ENCODE measurements at places on chromosomes 5 and 9.

GRCh38 chr9:6440405-6440804 is 27.4 kb downstream of the UHRF2 start:
- DNase-seq = no peak

DNA sequence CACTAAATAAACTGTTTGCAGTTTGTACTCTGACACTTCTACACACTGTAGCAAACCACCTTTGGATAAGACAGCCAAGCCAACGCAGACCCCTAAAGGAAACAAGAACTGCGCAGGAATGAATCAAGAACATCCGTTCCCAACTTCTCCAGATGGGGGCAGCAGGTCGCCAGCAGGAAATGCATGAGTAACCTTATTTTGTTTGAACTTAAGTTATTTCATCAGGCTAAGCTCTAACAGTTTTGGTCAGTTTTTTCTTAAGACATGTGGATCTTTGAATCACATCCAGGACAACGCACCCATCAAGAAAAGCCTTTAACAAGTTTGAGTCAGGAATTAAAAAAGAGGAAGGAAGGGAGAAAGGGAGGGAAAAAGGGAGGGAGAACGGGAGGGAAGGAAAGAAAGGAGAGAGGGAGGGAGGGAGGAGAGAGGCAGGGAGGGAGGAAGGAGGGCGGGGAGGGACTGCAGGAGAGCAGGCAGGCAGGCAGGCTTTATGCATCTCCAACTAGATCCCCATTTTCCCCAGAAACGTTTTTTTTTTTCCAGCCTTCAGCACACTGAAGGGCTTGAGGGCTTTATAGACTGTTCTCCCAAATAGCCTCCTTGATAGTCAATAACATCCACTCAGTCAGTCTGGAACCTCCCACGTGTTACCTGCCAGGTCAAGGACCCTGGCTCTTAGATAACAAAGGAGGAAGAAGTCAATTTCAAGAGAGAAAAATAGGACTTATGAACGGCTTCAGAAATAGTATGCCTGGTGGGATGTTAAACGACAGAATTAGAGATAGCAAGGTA is 22.2 kb downstream of the BHMT start:
- peak; percentile 81 for DNase-seq

GRCh38 chr5:151007430-151008209 is 12.8 kb upstream of the GPX3 start:
- no peak for DNase-seq

- DNase-seq = no peak
Observed at GRCh38 chr5:36277521-36278176, 24.1 kb downstream of the RANBP3L start.

DNA sequence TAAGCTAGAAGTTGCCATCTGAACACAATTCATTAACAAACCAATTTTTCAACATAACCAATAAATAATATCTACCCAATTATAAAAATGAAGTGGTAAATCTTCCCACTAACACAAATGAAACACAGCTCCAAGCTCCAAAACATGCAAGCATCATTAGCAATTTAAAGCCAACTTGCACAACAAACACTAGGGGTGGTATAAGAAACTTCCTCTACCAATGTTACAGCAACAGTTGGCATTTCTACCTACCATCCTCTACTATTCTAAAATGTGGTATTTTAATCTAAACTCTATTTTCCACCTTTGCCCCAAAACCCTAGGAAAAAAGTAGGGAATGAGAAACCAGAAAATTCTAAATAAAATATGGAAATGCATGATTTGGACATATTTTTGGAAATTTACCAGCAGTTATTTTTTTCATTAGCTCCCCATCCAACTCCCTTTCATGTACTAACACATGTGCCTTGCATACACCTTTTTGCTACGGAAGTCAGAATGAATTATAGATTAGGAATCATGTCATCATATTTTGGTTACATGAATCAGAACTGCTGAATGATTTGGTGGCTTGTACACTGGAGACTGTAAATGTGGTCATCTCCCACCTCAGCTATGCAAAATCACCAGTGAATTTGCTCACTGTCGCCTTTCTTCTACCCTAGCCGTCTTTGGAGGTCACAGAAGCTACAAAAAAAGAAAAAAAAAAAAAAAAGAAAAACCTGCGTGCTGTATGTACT is 4.1 kb downstream of the NR6A1 start:
- DNase-seq = no peak

DNA sequence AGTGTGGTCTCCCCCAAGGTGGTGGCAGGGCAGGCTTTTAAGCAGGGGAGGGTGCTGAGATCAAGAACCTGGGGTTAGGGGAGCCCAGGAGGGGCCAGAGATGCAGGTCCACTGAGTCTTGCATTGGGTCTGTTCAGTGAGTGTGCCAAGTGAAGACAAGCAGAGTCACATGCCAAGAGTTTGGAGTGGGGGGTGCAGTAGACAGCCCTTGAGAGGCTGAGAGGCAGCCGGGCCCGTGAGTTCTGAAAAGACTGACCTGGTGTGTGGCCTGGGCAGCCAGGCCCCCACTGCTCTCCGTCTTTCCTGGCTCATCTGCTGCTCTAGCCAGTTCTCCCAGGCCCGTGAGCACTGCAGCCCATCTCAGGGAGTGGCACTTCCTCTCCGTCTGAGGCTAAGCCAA is 120.0 kb downstream of the DAB2IP start:
- no peak for DNase-seq

DNA sequence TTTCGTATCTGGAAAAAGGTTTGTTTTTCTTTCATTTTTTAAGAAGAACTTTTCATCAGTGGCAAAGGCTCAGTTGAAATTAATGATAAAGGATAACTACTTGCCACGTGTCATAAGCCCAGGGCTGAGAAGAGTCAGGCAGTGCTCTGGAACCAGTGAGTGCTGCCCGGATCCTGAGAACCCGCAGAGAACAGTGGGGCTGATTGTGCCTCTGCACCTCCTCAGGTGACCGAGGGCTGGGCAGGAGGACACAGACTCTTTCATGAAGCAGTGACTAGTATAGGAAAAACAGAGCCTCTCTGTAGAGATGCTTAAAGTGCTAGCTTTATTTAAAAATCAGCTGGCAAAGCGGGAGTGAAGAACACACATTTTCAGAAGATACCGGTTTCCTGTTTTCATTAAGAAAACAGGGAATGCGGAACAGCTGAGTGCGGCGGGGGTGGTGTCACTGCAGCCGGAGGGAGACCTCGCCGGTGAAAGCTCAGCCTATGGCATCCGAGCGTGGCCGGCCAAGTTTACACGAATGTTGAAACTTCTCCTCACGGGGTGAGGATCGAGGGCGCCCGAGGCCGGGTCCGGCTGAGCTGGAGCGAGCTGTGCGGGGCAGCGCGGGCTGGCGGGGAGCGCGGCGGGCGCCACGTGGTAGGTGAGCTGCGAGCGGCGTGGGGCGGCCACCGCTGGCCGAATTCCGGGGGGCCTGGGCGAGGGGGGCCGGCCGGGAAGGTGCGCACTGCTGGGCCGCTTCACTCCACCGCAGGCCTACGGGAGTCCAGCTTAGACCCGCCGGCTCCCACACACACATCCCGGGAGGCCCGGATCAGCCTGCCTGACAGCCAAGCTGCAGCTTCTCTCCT is 134.7 kb upstream of the DMRT1 start:
- no peak for DNase-seq

DNA sequence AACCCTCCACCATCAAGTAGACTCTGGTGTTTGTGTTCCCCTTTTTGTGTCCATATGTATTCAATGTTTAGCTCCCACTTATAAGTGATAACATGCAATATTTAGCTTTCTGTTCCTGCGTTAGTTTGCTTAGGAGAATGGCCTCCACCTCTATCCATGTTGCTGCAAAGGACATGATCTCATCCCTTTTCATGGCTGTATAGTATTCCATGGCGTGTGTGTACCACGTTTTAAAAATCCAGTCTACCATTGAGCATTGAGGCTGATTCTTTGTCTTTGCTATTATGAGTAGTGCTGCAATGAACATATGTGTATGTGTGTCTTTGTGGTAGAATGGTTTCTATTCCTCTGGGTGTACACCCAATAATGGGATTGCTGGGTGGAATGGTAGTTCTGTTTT is 140.1 kb downstream of the BASP1 start:
- DNase-seq = no peak

GRCh38 chr5:51987239-51987638 is 604.0 kb downstream of the ISL1 start:
- no peak for DNase-seq

- no peak for DNase-seq
Observed at GRCh38 chr5:113490317-113490716, 2.1 kb upstream of the MCC start.

DNA sequence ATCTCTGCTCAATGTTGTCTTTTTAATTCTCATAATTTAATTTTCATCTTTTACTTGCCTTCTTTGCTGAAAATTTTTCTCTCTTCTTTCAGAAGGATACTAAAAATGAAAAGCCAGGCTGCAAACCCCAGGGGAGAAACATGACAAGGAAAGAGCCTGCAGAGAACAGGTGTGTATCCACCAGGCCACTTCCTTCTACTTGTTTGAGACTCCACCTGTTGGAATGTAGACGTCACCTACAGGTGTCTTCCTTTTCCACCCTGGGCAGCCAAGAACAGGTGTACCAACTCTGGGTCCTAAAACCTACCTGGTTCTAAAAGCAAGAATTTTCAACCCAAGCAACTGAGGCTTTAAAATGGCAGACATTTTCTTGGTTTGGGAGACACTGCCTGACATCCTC is 166.8 kb downstream of the ATP10B start:
- no peak for DNase-seq

DNA sequence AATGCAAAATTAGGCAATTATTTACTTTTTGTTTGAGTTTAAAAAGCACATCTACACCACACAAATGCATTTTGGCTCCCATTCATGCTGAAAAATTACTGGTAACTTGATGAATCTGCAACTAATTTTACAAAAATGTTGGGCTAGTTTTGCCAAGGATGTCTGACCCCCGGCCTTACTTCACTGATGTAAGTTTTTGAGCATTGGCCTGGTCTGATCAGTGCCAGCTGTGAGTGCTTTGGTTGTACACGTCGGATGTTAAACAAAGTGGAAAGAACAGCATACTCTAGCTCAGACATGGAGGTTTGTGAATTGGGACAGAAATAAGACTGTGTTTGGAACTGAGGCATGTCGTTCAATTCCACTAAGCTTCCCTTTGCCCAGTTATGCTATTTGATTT is 1044.2 kb downstream of the TLE4 start:
- DNase-seq = no peak

DNA sequence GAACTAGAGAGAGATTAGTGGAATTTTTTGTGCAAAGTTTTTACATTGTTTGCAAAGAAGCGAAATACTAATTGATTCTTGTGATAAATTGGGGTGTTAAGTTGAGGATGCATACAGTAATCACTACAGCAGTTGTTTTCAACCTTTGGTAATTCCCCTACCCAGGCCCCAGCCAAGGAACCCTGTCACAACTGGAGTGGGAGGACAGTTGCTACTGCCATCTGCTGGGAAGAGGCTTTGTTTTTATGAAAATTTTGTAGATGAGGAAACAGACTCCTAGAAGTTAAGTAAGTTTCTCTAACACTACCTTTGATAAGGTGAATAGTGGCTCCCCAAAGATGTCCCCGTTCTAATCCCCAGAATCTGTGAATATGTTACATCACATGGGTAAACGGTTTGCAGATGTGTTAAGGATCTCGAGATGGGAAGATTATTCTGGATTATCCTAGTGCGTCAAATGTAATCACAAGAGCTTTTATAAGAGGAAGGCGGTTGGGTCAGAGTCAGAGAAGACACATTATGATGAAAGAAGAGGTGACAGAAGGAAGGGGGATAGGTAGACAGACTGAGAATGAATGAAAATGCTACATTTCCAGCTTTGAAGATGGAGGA is 34.0 kb upstream of the PPP1R2B start:
- DNase-seq = peak; percentile 49

- DNase-seq = no peak
Observed at GRCh38 chr5:149215478-149216090, 56.1 kb upstream of the AFAP1L1 start.

- DNase-seq = no peak
Observed at GRCh38 chr9:82570226-82570625, 492.7 kb downstream of the RASEF start.

DNA sequence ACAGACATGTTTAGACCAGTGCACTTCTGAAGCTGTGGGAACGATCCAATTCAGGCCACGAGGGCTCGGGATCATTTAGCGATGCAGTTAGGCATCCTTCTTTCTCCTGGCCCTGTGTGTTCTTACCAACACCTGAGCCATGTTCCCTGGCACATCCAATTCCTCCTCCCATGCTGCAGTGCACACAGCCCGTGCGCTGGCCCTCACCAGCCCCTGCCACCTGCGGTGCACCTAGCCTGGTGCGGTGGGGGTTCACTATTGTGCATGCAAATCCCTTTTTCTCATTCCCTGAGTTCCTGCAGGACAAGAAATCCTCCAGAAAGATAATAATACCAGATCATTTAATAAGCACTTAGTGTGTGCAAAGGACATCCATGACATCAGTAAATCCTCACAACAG is 53.5 kb downstream of the NEURL1B start:
- no peak for DNase-seq

DNA sequence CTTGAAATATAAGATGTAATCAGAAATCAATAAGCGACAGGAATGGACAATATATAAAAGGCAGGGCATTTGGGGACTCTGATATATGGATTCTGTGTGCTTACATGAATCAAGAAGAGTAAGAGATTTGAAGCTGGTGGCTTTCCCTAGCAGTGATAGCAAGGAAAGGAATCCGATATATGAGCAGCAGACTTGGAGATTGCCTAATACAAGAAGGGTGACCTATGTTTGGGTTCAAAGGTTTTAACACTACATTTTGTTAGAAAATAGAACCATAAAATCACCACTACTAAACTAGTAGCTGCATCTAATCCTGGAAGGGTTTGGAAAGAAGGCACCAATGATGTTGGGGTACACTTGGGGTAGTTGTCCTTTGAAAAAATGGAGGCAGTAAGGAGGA is 2.4 kb upstream of the OR1L3 start:
- no peak for DNase-seq

Data from WERI-Rb-1 (cell line).